ENCODE measurements at places on chromosomes 3 and 15.

DNA sequence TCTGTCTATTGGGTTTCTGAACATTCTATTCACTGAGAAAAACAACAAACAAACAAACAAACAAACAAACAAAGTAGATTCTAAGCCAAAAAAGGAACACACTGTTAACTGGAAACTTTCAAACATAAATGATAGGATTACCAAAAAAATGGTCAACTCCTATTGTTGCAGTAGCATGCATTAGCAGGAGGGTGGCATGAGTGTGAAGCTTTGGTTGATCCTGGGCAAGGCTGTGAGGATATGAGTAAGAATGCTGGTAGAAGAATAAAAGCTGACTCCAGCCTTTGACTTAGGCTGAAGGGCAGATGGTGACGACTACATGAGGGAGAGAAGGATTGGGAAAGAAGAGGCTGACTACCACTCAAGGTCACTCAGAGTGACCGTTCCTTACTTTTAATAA is 810.3 kb downstream of the VGLL3 start:
- DNase-seq: no peak

- DNase-seq: no peak
Measured at GRCh38 chr15:75431682-75432081, 19.8 kb downstream of the SIN3A start.

DNA sequence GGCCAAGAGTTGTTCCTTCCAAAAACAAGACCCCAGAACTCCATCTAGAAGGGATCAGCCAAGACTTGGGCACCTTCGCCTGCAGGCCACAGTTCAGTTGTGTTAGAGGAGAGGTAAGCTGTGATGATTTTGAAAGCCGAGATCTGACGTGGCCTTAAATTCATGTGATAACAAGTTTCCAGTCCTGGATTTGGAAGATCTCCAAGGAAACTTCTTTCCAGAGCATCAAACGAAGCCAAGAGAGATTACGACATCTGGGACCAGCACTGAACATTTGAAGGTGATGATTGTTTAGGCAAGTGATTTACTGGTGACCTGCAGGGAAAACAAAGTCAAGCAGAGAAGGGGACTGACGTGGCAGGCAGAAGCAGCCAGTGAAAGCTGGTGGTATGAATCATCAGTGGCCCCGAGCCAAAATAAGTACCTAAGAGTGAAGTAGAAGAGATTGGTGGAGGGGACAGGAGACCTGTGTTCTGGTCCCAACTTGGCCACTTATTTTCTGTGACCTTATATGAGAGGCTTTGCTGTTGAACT is 339.0 kb upstream of the PROK2 start:
- no peak for DNase-seq

DNA sequence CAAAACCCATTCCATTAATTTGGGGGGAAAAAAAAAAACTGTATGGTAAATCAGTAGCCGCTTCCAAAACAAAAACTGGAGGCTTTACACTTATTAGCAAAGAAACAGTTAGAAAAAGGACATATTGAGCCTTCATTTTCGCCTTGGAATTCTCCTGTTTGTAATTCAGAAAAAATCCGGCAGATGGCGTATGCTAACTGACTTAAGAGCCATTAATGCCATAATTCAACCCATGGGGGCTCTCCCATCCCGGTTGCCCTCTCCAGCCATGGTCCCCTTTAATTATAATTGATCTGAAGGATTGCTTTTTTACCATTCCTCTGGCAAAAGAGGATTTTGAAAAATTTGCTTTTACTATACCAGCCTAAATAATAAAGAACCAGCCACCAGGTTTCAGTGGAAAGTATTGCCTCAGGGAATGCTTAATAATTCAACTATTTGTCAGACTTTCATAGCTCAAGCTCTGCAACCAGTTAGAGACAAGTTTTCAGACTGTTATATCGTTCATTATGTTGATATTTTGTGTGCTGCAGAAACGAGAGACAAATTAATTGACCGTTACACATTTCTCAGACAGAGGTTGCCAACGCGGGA is 9.4 kb upstream of the RPL24 start:
- DNase-seq: no peak

GRCh38 chr15:101267320-101268104 is 9.8 kb downstream of the SELENOS start:
- DNase-seq: no peak

DNA sequence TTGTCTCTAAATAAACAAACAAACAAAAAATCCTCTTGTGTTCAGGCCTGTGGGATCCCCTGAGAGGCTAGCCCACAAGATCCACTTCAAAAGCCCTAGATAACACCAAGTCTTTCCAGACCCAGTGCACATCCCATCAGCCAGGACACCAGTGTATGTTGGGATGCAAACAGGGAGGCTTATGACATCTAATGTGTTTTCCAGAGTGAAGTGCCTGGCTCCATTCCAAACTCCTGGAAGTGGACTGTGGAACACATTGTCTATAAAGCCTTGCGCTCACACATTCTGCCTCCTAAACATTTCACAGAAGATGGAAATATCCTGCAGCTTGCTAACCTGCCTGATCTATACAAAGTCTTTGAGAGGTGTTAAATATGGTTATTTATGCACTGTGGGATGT is 57.0 kb downstream of the MLH1 start:
- no peak for DNase-seq

DNA sequence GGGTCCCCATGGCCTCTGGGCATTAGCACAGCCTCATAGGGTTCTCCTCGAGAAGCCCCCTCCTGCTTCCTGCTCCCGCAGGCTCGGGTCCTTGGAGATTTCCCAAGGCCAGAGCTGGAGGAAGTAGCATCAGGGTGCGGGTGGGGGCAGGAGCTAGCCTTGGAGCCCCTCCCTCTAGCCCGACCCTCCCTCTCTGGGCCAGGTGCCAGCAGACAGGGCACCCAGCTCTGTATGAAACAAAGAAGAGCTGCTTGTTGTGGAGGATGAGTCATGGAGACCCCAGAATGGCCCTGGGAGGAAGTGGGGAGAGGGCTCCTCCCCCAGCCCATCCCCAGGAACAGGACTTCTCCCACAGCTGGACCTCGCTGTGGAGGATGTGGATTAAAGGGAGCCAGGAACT is 29.2 kb downstream of the EPHB3 start:
- DNase-seq: no peak

- no peak for DNase-seq
Measured at GRCh38 chr15:50487287-50487686, 59.2 kb downstream of the USP50 start.

GRCh38 chr3:32285891-32286290 is 47.4 kb downstream of the CMTM8 start:
- DNase-seq: no peak

GRCh38 chr15:89359471-89360293 is 25.1 kb upstream of the POLG start:
- no peak for DNase-seq

GRCh38 chr3:100710261-100710968 is 1.1 kb downstream of the TFG start:
- DNase-seq: no peak

GRCh38 chr3:4478261-4478660 is 11.2 kb upstream of the SUMF1 start:
- DNase-seq: no peak

GRCh38 chr15:39624806-39625205 is 43.9 kb downstream of the THBS1 start:
- no peak for DNase-seq

GRCh38 chr3:195013411-195014361 is 257.3 kb downstream of the XXYLT1 start:
- DNase-seq: no peak

GRCh38 chr3:114824014-114824413 is 323.1 kb downstream of the ZBTB20 start:
- no peak for DNase-seq

- no peak for DNase-seq
Measured at GRCh38 chr3:105826778-105827634, 41.8 kb downstream of the CBLB start.

- no peak for DNase-seq
Measured at GRCh38 chr3:145721273-145721805, 439.6 kb downstream of the PLOD2 start.

GRCh38 chr15:66749841-66750575 is 48.0 kb downstream of the SMAD6 start:
- DNase-seq: no peak

DNA sequence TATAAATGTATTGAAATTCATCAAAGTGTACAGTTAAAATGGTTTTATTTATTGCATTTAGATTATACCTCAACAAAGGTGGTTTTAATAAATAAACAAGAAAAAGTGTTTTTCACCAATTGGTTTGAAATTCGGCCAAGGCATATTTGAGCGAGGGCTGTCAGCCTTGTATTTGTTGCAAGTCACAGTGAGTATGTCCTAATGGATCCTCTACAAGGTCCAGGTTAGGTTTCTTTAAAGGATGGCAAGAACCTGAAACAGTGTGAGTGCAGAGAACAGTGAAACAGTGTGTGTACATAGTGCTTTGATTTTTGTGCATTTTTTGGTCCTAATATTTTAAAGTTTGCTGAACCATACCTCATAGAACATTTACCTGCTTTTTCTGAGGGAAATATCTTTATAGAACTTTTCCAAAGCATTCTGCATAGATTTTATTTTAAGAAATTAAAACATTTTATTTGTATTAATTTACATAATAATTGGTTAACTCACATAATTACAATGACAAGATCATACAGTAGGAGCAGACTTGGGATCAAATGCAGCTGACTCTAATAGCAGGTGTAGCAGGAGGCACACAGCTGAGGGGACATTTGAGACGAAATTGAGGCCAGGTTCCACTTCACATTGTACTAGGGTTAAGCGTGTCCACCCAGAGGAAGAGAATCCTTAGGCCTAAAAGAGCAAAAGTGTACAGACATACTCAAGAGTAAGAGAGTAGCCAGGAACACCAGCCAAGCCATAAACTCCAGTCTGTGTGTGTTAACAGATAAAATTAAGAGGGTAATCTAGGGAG is 428.8 kb upstream of the TPRG1 start:
- no peak for DNase-seq

DNA sequence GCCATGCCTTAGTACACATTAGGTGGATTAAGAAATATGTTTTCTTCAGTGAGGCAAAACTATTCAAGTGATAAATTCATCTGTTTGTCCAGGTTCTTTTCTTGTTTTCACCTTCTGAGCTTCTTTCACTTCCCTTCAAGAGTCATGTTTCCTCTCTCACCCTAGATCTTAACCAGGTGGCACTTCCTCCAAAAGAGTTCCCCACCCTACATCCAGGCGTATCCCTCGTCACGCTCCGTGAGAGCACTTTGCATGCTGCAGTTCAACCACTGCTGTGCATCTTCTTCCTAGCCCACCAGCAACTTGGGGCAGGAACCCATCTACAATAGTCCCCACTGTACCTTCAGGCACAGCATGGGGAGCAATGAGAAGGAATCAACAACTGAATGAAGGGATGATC is 28.9 kb downstream of the OSBPL10 start:
- DNase-seq: no peak

GRCh38 chr3:31172336-31172735 is 277.9 kb upstream of the GADL1 start:
- no peak for DNase-seq

DNA sequence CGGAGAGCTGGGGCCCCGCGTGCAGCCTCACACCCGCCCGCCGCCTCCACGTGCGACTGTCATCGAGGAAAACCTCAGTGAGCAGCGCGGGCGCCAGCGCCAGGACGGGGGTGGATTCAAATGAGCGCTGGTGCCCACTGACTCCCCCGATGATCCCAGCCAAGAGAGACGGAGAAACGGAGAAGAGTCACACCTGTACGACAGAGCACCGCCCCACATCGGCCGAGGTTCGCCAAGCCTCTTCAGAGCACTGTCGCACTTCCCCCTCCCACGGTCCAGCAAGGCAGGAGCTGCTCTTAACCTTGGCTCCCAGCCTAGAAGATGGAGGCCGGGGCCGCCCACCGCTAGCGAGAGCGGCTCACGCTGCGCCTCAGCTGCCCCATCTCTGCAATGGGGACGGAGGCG is 130.9 kb upstream of the IQSEC1 start:
- DNase-seq: no peak

DNA sequence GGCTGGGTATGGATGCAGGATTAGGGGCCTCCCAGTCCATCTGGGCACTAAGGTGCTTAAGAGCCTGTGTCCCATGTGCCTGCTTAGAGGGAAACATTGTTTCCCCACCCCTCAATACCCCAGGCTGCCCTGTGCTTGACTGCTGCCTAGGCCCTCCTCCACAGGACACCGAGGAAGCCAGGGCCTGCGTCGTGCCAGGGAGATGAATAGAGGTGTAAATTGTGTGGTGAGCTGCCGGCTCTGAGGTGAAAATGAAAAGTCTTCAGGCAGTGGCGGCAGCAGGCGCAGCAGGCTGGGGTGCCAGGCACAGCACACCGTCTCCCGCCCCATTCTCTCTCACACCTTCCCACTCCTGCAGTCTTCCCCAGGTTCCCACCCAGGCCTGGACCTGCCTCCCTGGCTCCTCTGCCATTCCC is 13.9 kb upstream of the GRM2 start:
- DNase-seq: no peak

- DNase-seq: no peak
Measured at GRCh38 chr3:129463716-129464115, 23.7 kb downstream of the IFT122 start.

DNA sequence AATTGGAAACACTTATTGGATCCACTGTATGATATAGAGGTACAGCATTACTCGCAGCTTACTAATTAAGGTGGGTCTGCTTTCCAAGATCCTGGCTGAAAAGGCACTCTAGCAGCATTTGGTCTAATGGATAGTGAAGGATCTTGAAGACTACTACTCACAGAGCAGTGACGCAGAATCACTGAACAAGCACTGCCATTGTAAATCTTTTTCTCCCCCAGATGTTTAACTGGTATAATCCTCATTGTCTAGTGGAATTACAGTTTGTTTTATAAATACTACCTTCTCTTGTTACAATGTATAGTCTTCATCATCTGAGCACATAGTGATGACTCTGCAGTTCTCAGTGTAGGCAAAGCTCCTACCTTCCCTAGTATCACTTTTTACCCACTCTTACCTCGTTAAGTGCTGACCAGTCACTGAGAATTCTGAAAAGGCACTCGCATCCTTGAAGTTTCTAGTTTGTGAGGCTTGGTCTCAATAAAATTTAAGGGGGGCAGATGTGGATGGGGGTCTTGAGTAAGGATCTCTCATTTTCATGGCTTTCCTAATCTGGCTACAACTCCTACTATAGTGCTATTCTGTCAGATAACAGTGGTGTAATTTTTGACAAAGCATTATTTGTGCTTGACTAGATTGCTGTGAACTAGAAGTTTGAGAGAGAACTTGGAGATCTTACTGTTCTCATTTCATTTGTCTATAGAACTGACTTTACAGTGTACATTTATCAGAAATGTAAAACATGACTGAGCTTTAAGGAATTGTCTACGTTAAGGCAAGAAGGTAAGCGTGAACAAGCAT is 23.2 kb downstream of the MAPK6 start:
- DNase-seq: no peak

- no peak for DNase-seq
Measured at GRCh38 chr3:154458560-154458959, 28.6 kb upstream of the GPR149 start.

GRCh38 chr3:183309276-183309675 is 56.2 kb downstream of the B3GNT5 start:
- no peak for DNase-seq

GRCh38 chr15:88986949-88987590 is 73.9 kb upstream of the MFGE8 start:
- DNase-seq: no peak

All from NCI-H187 (cell line).